ENCODE measurements at places on chromosomes 2 and 18.

- no peak for DNase-seq
Measured at GRCh38 chr2:103327386-103327785, 565.6 kb downstream of the TMEM182 start.

DNA sequence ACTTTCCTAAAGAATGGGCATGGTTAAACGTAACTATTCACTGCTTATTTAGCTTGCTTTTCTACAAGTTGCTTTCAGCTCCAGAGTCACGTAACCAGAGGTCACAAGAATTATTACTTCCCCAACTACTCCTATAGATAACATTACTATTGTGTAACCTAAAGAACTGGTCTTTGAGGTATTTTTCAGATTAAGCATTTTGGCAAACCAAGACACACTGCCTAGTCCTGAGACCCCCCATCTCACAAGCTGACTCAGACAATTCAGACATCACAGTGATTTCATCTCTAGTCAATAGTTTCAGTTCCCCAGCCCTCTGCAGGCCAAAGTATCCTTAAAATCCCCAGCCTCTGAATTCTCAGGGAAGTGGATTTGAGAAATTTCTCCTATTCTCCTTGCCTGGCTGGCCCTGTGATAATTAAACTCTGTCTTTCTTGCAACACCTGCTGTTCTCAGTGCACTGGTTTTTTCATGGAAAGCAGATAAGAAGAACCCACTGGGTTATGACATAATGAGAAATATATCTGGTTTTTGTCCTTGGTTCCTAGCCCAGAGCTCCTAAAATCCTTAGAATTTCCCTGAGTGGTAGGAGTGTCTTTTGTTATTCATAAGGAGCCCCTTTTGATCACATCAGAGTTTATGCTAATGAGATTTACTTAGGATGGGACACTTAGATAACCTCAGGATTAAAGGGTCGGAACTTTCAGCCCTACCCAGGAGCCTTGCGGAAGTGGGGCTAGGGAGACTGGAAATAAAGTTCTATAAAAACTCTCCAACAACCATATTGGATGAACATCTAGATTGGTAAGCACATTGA is 1310.8 kb upstream of the CHAC2 start:
- no peak for DNase-seq

DNA sequence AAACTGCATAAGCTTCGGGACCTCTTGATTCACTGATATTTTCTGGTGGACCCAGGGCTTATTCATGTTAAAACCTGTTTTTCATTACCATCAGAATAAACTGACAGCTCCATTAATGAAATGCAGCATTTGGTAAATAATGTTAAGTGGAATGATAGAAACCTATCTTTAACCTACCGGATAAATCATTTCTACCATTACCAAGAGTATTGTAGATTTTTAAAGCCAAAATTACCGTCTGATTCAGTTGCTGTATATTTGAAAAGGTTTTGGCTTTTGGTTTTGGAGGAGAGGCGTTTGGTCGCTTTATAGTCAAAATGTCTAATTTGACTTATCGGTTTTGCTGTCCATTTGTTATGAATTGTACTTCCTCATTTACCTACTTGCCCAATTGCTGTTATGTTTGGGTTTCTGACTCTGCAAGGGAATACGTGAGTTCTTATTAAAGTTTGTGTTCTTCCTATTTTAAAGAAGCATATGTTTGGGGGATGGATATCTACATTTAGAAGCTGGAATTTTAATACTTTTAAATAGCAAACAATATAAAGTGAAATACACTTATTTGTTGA is 1.0 kb upstream of the CUL3 start:
- DNase-seq, result peak; percentile 45

DNA sequence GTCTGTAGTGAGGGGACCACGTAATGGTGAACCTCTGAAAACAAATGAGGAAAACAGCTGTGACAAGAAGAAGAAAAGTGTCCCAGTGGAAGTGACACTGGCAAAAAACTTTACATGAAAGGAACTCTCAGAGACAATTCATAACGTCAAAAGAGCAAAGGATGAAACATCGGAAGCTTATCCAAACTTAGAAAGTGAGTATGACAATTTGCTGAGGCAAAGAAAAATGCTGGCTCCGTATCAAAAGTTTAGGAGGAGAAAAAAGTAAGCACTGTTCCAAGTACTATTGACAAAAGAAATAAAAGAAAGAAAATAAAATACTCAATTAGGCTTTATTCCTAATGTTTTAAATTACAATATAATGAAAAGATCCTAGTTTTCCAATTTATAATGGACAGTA is 91.3 kb downstream of the NOL10 start:
- no peak for DNase-seq

DNA sequence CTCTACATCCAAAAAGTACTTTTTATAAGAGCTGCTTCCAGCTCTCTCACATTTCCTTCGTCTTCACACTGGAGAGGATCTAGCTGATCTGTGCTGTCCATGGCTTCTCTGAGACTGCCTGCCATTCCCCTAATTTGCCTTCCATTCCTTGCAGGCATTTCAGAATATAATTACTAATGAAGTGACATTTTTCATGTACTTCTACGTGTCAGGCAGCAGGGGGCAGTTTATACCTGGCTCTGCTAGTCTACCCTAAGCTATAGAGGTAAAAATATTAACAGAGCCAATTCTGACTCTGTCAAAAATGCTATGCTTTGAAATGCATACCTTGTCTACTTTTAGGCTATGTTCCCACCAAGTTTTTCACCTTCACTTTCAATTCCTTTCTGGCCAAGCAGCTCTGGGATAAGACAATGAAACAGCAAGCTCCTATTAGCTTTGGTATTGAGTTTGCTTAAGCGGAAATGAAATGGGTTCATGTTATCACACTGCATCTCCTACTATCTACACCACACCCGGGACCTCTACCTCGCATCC is 81.9 kb downstream of the MEP1B start:
- peak; percentile 4 for DNase-seq

DNA sequence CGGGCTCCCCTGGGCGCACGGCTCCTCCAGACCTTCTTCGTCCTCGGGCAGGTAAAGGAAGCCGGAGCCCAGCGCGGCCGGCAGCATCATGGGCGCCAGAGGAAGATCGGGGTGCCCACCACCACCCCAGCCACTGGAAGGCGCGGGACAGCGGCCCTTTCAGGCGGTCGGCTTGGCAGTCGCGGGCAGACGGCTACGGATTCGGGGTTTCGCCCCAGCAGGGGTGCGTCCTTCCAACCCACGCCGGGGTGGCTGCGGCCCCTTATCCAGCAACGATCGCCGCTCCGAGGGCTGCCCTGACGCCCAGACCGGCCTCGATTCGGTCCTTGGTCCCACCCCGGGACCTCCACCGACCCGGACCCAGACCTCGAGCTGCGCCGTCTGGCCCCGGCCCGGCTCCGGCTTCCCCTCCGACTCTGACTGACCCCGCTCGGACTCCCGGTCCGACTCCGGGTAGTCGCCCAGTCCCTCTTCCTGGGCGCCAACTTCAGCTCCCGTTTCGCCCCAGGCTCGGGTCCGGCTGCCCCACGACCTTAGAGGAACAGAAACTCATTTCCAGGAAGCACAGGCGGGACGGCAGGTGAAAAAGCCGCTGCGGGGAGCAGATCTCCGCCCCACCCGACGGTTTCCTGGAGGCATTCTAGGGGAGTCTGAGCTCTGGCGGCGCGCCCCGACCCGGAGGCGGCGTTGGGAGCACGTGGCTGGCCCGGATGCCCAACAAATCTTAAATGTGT is 30.2 kb upstream of the SSB start:
- peak; percentile 5 for DNase-seq

DNA sequence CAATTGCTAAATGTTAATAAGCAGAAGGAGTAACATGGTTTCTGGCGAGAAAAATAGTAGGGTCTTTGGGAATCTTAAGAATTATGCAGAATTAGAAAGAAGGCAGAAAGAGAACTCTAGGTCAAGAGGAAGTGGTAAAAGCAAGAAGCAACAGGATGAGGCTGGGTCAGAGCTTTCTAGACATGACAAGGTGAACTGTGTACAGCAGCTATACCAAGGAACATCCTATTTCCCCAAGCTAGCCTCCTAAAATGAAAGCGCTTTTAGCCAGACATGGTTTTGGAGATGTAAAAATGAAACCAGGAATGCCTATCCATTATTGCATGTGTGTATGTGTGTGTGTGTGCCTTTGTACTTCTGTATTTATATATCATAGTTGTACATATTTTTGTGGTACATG is 42.3 kb upstream of the STAT1 start:
- peak; percentile 20 for DNase-seq

GRCh38 chr2:91442246-91442905 is 2750.9 kb downstream of the RPIA start:
- DNase-seq, result no peak

DNA sequence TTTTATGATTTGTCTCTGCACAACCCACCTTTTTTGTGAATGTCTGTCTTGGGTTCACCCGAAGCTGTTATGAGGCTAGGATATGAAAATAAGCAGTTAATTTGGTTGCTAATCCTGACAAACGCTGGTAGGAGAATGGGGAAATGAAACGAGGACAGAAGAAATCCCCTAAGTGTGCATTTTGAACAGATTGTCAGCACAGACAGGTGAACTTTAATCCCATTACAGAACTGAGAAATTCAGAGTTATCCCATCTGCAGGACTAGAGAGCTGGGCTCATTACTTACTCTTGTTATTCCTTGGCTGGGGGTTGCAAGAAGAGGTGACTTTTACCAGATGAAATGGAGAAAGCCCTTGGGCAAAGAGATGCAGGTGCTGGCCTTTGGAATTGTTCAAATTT is 123.3 kb upstream of the NYAP2 start:
- no peak for DNase-seq

GRCh38 chr2:34102339-34102738 is 503.2 kb upstream of the FAM98A start:
- DNase-seq, result no peak

DNA sequence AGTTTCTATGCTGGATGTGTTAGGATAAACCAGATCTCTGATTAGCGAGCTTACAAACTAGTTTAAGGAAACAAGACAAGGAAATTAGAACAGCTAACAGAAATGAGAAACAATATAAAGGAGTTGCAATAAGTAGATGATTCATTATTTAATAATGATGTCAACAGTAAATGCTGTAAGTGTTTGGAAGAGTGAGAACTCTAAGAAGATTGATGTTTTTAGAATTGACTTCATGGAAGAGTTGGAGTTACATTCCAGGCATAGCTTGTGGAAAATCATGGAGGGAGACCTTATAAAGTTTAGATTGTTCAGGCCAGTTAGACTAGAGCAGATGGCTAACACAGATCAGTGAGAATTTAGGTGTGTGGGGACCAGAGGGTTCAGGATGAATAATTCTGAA is 32.6 kb downstream of the PPP1R1C start:
- DNase-seq, result no peak

GRCh38 chr2:203802342-203803052 is 65.1 kb upstream of the CTLA4 start:
- peak; percentile 99 for DNase-seq

- DNase-seq, result no peak
Measured at GRCh38 chr2:236536727-236537398, 32.8 kb upstream of the ACKR3 start.

GRCh38 chr2:46943881-46944798 is 28.5 kb upstream of the MCFD2 start:
- peak; percentile 23 for DNase-seq

- DNase-seq, result no peak
Measured at GRCh38 chr2:181753686-181754085, 73.4 kb upstream of the NEUROD1 start.

GRCh38 chr2:197191177-197191939 is 119.2 kb downstream of the ANKRD44 start:
- DNase-seq, result peak; percentile 79

GRCh38 chr2:126643972-126644371 is 12.0 kb upstream of the GYPC start:
- no peak for DNase-seq

DNA sequence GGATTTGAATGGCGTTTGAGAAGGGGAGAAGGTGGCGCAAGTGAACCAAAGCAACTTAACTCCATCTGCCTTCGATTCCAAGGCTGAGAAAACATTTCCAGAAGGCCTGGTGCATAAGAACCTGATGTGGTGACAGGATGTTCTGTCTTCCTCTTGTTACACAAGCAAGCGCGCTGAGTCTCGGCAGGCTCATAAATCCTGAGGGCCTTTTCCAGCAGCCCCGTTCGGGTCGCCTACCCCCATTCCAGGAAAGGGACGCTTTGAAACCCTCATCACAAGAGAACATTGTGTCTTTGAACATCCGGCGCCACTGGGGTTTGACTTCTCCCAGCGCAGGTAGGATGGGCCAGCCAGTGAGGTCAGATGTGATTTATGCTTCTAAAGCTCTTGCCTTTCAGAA is 403.5 kb downstream of the SETBP1 start:
- no peak for DNase-seq

GRCh38 chr18:8625461-8626092 is 16.3 kb downstream of the RAB12 start:
- DNase-seq, result no peak

DNA sequence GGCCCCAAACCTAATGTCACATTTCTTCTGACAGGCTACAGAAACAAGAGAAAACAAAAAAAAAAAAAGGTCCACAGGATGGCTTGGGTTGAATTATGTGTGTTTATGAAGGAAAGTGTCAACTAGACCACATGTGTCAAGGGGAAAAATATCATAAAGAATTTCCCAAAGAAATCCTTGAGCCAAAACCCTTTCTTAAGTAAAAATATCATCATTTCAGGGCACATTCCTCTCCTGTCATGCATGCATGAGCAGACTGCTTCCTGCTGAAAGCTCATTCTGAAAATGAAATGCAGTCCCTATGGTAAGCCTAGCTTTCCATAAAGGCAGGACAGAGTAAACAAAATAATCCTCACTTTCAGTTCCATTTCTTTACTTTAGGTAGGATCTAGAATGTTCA is 85.7 kb upstream of the RBBP8 start:
- no peak for DNase-seq

GRCh38 chr2:134252092-134252750 is 1.7 kb upstream of the MGAT5 start:
- DNase-seq, result no peak

- no peak for DNase-seq
Measured at GRCh38 chr2:190467575-190468083, 59.5 kb downstream of the MFSD6 start.

DNA sequence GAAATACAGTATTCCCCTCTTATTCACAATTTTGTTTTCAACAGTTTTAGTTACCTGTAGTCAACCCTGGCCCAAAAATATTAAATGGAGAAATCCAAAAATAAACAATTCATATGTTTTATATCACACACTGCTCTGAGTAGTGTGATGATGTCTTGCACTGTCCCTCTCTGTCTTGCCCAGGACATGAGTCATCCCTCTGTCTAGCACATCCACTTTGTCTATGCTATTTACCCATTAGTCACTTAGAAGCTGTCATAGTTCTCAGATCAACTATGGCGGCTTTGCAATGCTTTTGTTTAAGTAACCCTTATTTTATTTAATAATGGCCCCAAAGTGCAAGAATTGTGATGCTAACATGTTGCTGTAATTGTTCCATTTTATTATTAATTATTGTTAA is 380.6 kb upstream of the REG3G start:
- DNase-seq, result no peak
